Choroid plexus epithelial cell (primary cell): ENCODE measurements at places on chromosomes 6 and 20.

- DNase-seq, result no peak
These were observed 297.6 kb downstream of the ZNF217 start for GRCh38 chr20:53296025-53296424.

DNA sequence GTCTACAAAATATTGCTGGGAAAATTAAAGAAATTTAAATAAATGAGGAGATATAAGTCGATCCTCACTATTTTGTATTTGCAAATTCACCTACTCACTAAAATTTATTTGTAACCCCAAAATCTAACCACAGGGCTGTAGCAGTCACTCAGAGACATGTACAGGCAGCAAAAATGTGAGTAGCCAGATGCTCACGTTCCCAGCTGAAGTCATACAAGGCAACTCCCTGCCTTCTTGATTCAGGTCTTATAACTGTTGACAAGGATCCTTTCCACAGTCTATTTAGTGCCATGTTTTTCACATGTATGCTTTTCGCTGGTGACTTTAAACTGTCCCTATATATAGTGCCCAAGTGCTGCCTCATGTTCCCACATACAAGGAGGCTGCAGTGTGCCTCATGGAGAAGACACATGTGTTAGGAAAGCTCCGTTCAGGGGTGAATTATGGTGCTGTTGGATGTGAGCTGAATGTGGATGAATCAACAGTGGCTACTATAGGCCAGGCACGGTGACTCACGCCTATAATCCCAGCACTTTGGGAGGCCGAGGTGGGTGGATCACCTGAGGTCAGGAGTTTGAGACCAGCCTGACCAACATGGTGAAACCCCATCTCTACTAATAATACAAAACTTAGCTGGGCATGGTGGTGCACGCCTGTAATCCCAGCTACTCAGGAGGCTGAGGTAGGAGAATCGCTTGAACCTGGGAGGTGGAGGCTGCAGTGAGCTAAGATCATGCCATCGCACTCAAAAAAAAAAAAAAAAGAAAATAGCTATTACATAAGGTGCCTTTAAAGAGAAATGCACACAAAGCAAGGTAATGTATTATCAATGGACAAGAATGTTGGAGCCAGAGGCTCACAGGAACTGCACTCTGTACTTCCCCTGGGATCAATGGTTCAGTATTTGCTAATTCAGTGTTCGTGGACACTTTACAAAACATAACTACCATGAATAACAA, 55.3 kb downstream of the STK35 start:
- no peak for DNase-seq

DNA sequence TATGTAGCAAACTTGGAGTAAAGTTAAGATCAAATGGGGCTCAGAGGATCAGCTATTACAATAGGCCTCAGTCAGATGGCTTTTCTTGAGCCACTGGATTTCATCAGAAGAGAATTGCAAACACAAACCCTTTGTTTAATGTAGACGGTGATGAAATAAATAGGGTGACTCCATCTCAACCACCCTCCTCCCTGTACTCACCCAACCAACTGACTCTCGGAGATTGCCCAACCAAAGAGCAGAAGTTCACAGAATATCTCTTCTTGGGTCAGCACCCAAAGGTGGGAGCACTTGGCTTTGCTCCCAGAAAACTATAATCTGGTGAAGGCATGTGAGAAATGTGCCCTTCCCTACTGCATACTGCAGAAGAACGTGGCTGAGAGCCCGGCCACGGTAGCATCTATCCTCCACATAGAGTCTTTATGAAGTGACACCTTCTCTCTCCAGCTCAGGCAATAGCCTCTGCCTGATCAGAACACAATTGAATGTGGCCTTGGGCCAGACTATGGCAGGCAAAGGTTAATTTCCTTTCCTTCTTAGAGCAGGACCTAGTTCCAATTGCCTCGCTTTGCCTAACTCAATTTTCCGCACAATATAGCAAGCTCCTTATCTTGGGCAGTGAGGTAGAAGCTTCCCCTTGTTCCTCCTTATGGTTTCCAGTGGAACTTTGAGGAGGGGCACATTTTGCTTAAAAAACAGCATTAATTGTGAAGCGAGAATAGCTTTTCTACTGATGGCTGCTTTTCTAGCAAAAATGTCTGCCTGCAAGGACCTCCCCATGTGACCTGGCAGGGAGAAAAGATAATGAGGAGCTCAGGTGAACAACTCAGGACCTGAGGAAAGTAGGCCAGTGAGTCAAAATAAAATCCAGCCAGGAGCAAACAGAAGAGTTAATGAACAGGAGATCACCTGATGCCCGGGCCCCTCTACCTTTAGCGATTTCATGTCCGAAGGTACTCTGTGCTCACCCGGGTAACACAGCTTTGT, 79.4 kb downstream of the GFOD1 start:
- DNase-seq, result peak; percentile 95

GRCh38 chr6:112879920-112880413, 532.8 kb downstream of the RFPL4B start:
- DNase-seq, result no peak

GRCh38 chr6:2793534-2794151, 28.4 kb downstream of the WRNIP1 start:
- DNase-seq, result peak; percentile 21

DNA sequence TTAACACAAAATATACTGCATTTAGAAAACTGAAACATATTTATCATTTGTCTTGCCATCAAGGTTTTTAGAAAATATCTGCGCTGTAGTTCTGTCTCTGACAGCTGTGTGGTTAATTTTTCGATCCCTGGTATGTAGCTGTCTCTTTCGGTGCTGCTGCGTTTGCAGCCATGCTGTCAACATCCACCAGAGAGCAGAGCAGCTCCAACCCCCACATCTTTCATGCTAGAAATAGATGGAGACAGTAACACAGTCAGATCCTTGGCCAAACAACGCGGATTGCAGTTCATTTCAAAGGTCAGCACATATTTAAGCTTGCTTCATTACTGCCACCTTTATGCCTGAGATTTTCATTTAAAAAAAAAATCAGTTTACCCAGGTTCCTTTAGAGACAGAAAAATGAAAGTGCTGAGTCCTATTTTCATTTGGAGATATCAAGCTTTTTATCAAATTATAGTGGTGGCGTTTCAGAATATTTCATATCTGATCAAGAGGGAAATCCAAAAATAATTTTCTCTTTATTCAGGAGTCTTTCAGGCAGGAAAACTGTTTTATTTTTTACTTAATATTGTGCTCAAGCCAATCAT, 157.7 kb upstream of the MMS22L start:
- DNase-seq, result peak; percentile 63

DNA sequence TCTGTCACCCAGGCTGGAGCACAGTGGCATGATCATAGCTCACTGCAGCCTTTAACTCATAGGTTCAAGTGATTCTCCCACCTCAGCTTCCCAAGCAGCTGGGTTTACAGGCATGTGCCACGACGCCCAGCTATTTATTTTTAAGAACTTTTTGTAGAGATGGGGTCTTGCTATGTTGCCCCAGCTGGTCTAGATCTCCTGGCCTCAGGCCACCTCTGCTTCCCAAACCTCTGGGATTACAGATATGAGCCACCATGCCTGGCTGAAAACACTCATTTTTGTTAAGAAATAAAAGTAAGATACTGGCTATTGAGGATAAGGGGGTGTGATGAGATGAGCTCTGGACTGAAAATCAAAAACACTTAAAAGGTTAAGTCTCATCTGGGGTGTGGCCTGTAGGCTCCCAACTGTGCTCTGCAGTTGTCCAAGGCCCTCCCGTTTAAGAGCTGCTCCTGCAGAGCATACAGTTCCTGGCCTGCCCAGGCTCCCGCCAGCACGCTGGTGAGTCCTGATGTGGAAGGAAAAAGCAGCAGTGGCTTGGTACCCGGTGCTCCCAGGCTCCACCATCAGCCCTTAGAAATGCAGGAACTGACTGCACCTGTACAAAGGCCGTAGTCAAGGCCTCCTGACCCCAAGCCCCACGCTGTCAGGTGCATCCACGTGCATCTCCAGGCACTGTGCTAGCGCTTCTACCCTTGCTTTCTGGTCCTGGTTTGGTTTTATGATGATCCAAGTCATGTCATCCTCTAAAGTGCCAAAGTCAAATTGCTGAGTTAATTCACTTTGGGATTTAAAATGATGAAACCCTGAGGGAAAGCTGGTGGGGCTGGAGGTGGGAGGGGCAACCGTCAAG, 111.5 kb downstream of the TMEM242 start:
- no peak for DNase-seq
